ENCODE measurements at places on chromosomes 1 and 21.

GRCh38 chr1:112934577-112934976 is 21.4 kb downstream of the SLC16A1 start:
- DNase-seq = no peak

DNA sequence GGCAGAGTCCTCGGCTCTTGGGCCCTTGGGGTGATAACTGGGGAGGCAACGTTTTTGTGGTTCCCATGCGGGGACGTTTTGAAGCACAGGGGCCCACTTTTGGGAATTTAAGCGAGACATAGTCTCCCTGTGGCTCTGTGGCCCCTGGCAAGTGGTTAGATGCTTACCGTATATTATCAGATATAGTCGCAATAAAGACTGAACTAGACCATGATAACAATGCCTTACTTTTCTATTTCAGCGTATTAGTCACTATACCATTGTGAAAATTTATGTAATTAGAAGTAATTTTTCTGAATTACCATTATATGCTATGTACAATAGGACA is 538 bp upstream of the RCAN1 start:
- no peak for DNase-seq

- no peak for DNase-seq
Observed at GRCh38 chr1:165441166-165441880, 3.6 kb downstream of the RXRG start.

DNA sequence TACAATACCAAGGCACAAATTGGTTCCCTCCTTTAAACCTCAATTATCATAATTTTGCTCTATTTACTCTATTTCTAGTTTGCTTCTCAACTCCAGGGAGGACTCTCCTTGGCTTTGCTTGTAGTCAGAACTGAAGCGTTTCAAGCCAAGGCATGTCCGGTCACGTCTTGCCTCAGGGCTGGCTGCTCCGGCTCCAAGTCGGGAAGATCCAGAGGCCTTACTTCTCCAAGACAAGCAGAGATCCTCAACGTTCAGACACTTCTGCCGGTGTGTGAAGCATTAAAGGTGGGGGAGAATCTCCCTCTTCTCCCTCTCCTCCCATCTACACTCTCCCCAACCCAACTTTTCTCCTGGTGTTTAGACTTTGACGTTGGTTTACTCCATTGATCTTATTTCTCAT is 7.2 kb upstream of the HHAT start:
- no peak for DNase-seq

DNA sequence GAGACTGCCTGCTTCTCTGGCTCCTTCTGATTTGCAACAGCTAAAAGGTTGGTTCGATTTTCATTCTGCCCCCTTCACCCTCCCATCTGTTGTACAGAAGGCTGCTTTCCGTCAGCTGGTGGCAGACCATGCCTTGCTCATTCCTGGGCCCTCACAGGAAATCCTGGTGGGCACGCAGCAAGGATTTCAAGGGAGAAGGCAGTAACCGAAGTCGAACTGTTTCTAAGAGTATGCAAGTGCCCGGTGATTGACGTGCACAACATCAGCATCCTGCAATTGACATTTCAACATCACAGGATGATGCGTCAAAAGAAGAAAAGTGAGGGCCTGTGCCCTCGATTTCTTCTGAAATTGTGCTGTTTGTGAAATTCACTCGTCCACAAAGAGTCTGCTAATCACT is 83.8 kb downstream of the PLPP3 start:
- no peak for DNase-seq

DNA sequence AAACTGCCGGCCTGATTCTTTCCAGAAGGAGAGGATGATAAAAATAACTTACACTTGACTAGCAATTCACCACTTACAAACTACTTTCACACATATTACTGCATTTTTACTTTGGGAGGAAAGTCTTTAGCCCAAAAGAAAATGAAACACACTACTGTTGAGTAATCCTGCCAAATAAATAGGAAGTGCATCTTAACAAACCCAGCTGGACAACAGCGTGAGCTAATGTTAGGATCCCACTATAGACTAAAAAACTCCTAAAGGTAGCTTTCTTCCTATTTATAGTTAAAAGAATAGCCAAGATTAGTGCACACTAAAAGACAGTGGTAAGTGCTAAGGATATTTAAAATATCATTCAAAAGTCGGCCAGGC is 83.8 kb downstream of the HSF2BP start:
- no peak for DNase-seq

Data from activated CD8-positive, alpha-beta memory T cell treated with anti-CD3 and anti-CD28 coated beads for 24 hours (primary cell).